RPMI7951 (cell line): ENCODE measurements at places on chromosomes 12 and 14.

DNA sequence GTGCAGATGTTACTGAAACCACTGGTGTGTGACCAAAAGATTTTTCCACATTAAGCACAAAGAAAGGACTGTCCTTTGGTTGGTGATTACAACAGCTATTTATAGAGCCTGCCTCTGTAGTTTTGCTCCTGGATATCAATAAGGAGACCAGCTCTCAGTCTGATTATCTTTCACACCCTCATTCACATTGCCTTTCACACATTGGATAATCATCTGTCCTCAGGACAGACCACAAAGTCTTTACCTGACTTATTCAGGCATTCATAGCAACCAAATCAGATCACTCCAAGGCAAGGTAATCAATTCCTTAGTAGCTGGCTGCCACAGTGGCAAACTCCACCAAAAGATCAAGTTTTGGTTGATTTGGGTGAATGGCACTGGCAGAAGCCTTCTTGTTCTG lies 59.6 kb upstream of the CPSF6 start:
- no peak for DNase-seq

DNA sequence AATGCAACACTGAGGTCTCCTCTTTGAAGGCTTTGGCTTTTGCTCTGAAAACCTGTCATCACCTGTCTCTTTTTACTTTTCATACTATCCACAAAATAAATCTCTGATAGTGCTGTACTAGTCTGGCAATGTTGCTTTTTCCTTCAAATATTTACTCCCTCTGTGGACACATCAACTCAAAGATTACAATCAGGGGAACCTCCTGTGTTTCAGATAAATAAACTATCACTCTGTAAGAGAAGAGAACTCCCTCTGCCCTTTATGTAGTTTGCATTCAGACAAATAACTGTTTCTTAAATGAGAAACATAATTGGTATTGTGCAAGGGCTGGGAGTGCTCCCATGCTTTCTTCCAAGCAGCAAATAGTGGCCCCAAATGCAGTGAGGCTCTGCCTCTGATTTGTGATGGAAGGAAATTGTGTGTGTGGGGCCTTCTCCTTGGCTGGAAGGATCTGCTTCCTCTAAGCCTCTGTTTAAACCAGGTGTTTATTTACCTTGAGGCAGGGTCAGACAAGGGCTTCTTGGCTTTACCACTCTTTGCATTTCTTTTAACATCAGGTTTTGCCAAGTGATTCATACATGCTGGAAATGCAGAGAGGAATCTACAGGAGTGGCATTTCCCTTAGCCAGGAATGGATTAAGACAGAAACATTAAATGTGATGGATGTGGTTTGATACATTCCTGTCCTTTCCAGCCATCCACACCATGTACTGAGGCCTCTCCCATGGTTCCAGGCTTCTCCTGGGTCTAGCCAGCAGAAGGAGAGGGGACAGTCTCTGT lies 69.0 kb downstream of the AKAP6 start:
- peak; percentile 34 for DNase-seq

- DNase-seq, result peak; percentile 40
Measured at GRCh38 chr14:50957296-50957695, 13.0 kb upstream of the PYGL start.

GRCh38 chr14:89430391-89431236 lies 13.6 kb upstream of the FOXN3 start:
- peak; percentile 65 for DNase-seq
